ENCODE measurements at places on chromosomes 6 and 20.

DNA sequence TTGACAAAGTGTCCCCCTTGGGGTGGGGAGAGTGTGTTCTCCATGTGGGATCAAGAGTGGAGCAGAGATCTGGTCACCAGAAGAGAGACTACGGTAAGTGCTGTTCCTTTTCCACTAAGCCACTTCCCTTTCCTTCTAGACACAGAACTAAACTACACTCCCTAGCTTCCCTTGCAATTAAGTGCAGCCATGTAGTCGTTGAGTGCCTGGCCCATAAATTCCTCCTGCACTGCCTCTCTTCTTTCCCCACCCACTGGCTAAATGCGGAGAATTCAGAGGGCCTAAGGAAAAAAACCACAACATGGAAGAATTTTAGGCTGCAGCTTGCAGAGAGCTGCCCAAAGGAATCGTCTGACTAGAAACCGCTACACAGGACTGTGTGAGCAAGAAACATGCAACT is 1.5 kb downstream of the WDR27 start:
- DNase-seq, result no peak

DNA sequence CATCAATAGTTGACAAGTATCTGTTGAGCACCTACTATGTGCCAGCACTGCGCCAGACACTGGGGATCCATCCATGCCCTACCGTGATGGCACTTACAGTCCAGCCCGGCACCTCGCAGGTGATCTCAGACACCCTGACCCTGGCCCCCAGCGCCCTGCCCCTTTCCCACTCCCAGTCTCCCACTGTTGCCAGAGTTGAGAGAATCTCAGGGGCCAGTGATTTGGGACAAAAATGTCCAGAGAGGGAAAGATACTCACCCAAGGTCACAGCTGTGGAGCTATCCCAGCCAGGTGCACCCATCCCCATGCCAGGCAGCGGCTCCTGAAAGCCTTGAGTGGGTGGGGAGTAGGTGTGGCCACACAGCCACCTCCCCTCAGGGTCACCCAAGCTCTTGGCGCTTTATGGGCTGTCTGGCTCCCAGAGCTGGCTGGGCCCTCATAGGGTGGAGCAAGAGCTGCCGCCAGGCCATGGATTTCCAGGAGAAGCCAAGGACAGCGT is 3.3 kb downstream of the PI16 start:
- no peak for DNase-seq

GRCh38 chr20:18847226-18847755 is 33.7 kb downstream of the SCP2D1 start:
- DNase-seq, result no peak

GRCh38 chr20:43460172-43460829 is 2.6 kb downstream of the SRSF6 start:
- no peak for DNase-seq

DNA sequence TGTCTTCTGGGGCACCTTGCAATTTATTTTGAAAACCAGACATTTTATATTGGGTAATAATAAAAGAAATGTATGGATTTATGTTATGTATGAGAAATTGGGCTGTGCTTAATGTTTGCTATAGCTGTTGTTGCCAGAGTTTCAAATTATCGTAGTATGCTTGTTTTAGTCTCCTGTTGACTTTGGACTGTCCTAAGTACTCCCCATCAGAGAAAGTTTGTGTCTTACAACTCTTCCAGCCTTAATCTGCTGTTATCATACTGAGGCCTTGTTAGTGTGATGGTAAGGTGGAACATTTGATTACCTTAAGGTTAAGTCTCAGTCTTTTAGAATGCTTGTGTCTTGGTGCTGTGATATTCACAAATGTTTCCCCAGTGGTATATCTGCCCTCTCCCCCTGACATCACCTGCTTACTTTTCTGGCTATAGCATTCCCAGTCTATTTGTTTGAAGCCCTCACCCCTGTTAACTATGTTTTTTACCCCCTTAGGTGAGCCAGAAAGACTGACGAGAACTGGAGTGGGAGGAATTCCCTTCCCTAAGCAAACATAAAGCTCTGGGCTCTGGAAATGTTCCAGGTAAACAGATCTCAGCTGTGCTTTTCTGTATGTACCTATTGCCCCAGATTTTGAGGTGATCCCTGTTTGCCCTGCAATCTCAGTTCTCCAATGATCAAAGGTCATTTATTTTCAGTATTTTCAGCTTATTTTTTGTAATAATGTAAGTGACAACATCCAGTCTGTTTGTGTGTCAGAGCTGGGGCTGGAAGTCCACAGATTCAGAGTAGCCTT is 581.1 kb upstream of the CITED2 start:
- no peak for DNase-seq

DNA sequence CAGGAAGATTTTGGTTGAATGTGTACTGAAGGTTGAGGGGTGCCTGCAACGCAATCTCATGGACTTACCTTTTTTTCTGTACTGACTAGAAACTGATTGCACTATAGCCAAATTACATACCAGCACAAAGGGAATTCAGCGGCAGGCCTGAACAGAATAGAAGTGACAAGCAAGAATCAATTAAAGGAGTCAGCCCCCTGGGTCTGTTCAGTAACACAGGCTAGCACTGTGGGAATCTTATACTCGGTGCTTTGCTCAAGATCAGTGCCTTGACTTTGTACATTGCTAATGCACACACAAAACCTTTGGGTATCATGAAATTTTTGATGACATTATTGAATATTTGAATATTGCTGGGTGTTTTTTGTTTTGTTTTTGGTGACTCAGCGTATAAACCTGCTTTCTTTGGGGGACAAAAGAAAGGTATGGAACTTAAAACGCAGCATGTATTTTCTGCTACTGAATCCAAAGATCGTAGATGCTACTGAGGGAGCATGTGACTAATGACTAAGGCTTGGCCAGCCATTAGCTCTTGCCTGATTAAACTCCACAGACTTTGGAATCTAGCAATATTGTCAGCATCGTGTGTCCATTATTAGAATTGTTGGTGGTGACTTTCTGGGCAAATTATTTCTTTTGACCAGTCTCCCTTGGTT is 236.6 kb downstream of the ARID1B start:
- DNase-seq, result no peak

- DNase-seq, result no peak
These were observed 21.8 kb downstream of the OSTM1 start for GRCh38 chr6:108052706-108053105.

All from activated CD4-positive, alpha-beta T cell treated with anti-CD3 and anti-CD28 coated beads for 24 hours (primary cell).